ENCODE measurements at places on chromosomes 13 and 19.

DNA sequence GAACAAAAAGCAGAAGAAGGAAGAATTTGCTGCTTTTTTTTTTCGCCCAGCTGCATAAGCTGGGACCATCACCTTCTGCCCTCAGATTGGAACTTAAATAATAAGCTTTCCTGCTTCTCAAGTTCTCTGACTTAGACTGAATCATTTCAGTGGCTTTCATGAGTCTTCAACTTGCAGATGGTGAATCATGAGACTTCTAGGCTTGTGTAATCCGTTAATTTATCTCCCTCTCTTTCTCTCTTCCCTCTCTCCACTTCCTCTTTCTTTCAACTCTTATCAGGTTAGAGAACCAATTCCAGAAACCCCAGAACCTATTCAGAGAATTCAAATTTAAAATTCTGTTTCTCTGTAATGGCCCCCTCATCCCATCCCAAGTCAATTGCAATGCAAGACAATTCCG lies 1153.7 kb downstream of the PCDH9 start:
- no peak for DNase-seq

- no peak for DNase-seq
These were observed 297.8 kb upstream of the DACH1 start for GRCh38 chr13:72164811-72165210.

- DNase-seq = no peak
These were observed 214.8 kb downstream of the COG6 start for GRCh38 chr13:39870197-39870747.

DNA sequence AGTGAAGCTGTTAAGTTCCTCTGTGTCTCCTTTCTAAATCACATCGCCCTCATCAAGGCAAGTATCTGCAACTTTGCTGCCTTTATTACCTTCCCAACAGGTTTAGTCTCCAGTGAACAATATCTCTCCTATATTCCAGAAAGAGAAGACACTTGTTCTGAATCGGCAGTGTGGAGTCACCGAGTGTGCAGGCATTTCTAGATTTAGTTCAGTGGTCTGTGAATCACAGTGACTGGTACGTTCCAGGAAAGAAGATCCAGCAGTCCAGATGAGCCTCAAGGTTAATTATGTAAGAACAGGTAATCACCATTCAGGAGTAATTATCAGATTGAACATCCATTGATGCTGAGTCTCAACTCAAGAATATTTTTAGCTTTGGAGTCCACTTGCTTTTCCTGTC lies 497.0 kb downstream of the FOXO1 start:
- DNase-seq = no peak

DNA sequence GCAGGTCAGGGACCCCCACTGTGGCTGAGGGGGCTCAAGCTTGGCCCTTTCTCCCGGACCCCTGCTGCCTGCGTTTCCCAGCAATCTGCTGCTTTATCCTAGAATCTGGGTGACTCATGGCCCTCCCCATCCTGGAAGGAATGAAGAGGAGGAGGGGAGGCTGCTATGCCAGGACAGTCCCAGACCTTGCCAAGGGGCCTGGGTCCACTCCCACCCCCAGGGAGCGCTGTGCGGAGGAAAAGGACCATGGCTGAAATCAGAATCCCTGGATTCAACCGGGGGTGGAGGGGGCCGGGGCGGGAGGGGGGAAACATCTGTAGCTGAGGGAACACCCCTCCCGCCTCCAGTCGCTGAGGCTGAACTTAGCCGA lies 20.5 kb downstream of the ZNF114 start:
- no peak for DNase-seq

DNA sequence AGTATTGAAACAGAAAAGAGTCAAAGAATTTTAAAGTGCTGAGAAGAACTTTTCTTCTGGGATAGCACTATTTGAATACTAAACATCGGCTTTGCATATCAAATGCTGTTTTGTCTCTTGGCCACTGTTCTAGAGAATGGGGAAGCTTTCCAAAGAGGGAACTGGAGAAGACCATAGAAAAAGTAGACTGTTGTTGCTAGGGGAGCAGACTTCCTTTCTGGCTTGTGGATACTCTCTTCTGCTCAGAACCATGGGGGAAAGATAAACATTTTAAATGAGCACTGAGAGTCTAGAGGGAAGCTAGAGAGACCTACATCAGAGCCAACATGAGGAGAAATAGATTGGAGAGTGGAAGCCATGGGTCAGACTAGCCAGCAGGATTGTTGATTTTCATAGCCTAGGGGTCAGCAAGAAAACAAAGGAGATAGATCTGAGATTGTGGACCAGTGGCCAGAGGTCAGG lies 315.7 kb downstream of the KCTD12 start:
- DNase-seq = no peak

- no peak for DNase-seq
These were observed 848 bp upstream of the NECTIN2 start for GRCh38 chr19:44845286-44845611.

GRCh38 chr13:91086936-91087716 lies 260.4 kb upstream of the MIR17HG start:
- DNase-seq = no peak

GRCh38 chr19:46387713-46388130 lies 25.6 kb downstream of the CCDC8 start:
- no peak for DNase-seq

GRCh38 chr19:33227242-33227650 lies 1.6 kb upstream of the SLC7A10 start:
- DNase-seq = no peak

DNA sequence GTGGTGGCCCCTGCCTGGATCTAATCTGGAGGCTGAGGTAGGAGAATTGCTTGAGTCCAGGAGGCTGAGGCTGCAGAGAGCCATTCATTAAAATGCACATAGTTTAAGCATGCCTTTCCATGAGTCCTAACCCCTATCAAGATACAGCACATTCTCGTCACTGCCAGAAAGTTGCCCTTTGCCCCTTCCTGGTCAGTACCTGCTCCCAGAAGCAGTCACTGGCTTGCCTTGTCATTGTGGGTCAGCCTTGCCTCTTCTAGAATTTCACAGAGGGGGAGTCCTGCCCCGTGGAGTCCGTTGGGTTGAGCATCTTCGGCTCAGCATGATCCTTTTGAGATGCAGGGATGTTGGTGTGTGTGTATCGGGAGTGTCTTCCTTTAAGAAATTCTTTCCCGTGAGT lies 10.8 kb downstream of the BICRA start:
- no peak for DNase-seq

DNA sequence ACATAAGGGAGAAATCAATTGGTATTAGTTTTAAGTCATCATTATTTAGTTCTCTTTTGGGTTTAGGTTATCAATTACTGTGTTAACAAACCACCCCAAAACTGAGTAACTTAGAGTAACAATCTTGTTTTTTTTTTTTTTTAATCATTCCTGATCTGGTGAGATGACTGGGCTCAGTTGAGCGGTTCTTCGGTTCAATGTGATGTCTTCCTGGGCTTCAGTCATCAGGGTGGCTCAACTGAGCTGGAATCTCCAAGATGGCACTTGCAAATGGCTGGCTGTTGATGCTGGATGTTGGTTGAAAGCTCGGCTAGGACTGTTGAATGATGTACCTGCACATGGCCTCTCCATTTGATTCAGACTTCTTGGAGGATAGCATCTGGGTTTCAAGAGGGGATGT lies 3.2 kb upstream of the TARM1 start:
- no peak for DNase-seq

- no peak for DNase-seq
These were observed 26.8 kb downstream of the STARD13 start for GRCh38 chr13:33258808-33259193.

DNA sequence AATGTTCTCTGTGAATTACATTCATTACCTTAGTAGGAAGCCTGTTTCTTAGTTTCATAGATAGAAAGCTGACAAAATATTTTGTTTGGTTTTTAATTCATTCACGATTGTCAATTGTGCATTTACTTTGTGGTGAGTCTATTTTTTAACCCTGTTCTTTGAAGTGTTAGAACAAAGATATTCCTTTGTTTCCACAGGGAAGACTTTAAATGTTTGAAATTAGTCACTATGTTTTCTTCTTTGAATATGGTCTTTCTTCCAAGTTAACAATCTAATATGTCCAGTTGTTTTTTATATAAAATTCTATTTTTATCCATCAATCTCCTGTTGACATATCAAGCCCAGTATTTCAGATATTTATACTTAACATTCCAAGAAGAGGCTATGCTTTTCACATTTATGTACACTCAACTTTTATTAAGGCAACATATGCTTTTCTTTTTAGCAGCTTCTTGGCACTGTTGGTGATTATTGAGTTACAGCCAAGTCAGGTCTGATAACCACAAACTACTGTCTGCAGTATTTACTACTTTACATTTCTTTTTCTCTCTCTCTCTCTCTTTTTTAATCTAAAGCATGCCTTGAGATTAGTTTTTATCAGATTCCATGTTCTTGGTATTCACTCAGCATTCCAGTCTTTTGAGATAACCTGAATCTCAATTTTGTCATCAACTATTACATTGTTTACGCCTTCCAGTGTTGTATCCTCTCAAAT lies 812.8 kb upstream of the SLC10A2 start:
- DNase-seq = no peak

GRCh38 chr13:99105160-99105559 lies 95.5 kb upstream of the UBAC2 start:
- DNase-seq = no peak

- DNase-seq = no peak
These were observed 13.5 kb downstream of the DPF1 start for GRCh38 chr19:38210458-38210987.

DNA sequence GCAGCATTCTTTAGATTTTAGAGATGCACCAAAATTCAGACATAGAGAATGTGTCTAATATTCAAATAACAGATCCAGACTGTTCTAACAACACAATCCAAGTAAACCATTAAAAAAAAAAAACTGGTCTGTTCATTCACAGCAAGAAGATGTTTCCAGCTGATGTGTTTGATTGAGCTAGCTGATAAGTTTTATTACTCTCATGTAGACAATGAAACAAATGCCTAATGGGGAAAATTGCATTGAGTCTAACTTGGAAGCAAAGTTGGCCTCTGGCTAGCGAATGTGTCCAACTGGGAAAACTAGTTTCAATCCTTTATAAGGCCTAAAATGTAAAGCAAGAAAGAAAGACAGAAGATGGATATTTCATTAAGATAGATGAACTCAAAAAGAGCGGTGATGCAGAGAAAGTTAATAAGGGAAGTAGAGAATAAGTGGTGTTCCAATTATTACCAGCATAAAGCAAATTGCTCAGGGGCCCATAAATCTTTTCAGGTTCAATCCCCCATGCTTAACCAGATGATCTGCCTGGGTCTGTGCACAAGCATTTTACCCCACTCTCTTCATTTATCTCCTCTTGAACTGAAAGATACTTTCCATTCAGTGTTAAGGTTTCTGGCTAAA lies 54.2 kb downstream of the PCDH9 start:
- no peak for DNase-seq

- DNase-seq = no peak
These were observed 245.6 kb downstream of the DCT start for GRCh38 chr13:94233837-94234236.

GRCh38 chr19:15769586-15769985 lies 17.9 kb upstream of the OR10H5 start:
- no peak for DNase-seq

DNA sequence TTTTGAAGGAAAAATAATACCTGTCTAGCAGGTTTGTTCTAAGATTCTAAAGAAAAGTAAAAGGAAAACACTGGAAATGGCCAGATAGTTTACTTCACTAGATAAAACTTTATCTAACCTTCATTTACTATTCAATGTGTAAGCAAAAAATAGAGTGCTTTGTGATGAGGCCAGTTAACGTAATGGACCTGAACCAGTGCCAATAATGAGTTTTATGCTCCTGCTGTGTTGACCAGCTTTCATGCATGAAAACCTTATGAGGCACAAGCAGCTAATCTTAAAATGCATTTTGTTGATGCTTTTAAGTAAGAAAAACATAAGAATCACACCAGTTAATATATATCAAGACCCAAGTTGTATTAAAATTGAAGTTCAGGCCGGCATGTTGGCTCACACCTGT lies 617.2 kb upstream of the GPC6 start:
- DNase-seq = no peak

DNA sequence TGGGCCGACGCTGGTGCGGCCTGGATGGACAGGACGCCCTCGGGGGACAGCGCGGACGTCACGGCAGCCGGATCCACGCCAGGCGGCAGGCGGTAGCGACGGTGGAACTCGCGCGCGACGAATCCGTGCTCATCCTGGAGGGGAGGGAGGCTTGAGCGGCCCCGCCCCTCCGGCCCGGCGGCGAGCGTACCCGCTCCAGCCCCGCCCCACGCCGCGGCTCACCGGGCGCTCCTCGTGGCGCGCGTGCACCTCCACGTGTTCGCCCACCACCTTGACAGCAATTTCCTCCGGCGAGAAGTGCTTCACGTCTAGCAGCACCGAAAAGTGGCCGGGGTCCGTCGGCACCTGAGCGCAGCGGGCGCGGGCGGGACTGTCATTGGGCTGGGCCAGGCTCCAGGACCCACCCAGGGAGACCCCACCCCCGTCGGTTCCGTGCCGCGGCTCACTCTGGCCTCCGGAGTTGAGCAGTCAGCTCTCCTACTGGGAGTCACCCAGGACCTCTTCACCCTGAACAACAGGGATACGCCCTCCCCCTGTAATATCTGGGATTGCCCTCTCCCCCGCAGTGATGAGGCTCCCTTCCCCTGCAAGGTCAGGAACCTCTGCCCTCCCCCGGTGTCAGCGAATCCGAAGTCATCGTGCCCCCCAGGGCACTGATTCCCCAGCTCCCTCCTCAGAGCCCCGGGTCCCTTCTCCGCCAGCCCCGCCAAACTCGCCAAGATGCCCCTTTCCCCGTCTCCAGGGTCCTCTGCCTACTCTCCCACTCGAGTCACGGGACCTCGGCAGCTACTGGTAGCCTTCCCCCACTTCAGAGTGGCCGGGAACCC lies 1.1 kb downstream of the HSPB6 start:
- DNase-seq = peak; percentile 70

GRCh38 chr19:46265217-46265828 lies 31.5 kb upstream of the HIF3A start:
- DNase-seq = peak; percentile 70

DNA sequence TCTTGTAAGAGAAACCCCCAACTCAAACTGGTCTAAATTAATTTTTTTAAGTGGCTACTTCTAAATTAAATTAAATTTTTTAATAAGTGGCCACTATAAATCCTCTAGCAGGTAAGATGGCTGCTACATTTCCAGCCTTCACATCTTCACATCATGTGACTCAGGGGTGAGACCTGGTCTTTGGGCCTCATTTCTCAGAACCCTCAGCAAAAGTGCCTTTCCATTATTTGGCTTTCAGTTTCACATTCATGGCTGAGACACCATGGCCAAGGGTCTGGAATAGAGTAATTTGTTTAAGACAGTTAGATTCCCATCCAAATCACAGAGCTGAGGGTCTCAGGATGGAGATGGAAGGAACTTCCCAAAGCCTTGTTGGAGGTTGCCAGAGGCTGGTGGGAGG lies 47.5 kb downstream of the DCT start:
- DNase-seq = no peak

DNA sequence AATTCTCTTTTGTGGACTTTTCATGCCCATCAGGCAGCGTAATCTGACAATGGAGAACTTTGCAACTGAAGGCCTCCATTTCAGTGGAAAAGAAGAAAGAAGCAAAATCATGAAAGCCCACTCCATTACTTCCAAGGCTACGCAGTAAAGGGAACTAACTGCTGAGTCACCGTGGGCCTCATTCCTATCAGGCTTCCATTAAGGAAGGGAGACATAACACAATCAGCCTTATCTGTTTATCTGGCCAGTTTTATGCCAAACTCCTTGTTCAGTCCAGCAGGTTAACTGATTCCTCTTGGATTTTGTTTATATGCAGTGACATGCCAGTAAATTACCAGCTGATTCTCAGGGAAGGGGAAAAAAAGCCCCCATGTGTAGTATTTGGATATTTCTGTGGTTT lies 56.8 kb upstream of the KATNAL1 start:
- no peak for DNase-seq

GRCh38 chr19:5870986-5871394 lies 650 bp upstream of the FUT5 start:
- DNase-seq = no peak

GRCh38 chr19:28606269-28607032 lies 606.5 kb downstream of the UQCRFS1 start:
- DNase-seq = no peak
